MV-4-11 (cell line): ENCODE measurements at places on chromosomes 12 and 14.
A peak's percentile ranks its signal among the peaks of the same experiment; 100 is the strongest.

- peak; percentile 26 for DNase-seq
Observed at GRCh38 chr12:5191803-5192538, 148.3 kb downstream of the KCNA5 start.

- no peak for DNase-seq
Observed at GRCh38 chr12:112843287-112843686, 51.7 kb downstream of the RPH3A start.

DNA sequence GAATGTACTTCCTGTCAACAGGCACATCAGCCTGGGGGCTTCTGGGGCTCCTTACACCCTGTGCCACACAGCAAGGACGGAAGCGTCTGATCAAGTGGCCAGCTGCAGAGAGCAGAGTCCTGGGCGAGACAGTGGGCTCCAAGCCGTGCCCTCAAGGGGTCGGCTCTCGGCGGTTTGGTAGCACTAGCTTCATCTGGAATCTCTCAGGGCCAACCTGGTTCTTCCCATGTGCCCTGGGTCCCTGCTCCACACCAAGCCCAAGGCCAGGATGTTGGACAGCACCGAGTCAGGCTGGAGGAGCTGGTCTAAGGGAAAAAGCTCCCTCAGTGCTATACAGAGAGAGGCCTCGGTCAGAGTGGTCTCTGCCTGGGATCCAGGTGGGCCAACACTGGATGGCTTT, 20.5 kb downstream of the DIO3 start:
- no peak for DNase-seq

- no peak for DNase-seq
Observed at GRCh38 chr12:113135178-113136127, at the start of gene RASAL1. RASAL1 (minus strand) TSS chr12:113135761; CDS start chr12:113135462, 299 bp downstream.

DNA sequence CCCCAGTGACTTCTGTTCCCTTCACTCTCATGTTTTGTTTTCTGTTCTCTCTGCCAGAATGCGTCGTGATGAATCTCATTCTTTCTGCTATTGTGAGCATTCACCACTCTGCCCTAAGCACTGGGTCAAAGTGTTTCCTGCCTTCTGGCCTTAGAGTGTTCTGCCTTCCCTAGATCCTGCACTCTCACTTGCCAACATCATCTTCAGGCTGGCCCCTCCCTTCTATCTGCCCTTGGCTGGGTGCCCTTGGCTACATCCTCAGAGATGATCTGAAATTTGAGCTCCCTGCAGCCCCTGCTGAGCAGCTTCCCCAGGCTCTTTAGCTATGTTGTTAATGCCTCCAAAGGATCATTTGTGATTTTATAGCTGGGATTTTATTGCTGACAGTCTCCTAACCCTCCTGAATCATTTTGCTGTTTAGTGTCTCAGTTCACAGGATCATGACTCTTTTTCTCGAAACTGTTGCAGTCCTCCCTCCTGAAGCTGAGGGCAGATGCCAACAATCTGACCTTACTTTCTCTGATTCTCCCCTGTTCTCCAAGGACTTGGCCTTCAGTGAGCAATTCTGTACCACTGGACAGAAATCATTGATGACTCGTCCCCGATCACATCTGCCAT, 4.5 kb downstream of the DHRS2 start:
- no peak for DNase-seq

GRCh38 chr12:79886917-79887519, 47.9 kb downstream of the PPP1R12A start:
- DNase-seq = peak; percentile 46

DNA sequence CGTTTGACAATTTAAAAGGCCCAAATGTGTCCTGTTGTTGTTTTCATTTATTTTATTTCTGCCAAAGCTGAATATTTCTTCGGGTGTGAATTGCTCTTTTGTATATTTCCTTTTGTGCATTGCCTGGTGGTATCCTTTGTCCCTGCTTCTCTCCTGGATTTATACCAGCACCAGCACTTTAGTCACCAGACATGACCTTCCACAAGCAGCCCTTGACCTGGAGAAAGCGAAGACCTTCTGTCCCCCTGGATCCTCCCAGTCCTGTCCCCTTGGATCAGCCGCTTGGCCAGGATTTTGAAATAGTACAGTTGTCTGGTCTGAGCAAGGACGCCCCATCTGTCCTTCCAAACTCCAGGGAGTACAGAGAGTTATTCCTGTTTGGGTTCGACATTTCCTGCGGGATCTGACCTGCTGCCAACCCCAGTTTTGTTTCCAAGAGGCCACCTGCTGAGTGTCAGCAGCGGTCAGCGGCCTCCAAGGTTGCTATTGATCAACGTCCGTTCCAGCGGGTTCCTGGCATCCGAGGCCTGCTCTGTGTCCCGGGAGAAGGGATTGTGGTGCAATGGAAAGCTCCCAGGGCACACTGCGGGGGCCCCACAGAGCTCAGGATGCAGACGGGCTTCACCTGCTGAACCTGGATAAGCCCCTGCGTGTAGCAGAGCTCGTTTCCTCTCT, 45.1 kb upstream of the CHGA start:
- no peak for DNase-seq

- no peak for DNase-seq
Observed at GRCh38 chr12:82886671-82887340, 200.1 kb downstream of the TMTC2 start.

GRCh38 chr14:33726685-33727084, 224.2 kb downstream of the EGLN3 start:
- DNase-seq = no peak

DNA sequence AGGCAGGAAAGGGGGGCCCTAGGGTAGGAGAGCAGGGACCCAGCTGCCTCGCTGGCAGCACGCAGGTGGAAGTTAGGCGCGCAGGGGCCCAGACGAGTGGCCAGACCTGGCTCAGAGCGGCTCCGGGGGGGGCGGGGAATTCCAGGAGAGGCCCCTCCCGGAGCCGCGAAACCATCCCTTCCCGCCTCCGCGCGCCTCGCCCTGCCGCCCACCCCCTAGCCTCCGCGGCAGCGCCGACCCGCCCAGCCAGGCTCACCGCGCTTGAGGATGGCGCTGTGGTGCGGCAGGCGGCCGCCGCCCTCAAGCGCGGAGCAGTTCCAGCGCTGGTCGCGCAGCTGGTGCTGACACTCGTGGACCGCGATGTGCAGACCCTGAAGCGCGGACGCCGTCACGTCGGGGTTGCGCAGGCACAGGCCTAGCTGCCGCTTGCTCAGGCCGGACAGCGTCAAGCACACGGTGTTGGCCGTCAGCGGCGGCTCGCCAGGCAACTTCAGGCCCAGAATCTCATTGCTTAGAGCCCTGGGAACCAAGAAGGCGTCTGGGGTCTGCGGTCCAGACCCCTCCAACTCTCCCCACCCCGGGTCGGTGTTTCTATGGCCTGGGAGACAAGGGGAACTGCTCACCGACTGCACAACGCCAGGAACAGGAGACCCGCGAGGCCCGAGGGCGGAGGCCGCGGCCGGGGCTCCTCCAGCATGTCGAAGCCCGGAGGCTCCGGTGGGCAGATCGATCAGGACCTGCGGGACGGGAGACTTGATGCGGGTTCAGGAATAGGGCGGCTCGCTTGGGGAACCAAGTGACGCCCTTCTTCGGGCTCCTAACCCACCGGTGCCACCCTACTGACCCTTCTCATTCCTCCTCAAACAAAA, 1.5 kb downstream of the WNT10B start:
- DNase-seq = no peak

GRCh38 chr12:71578694-71579258, 84.9 kb downstream of the ZFC3H1 start:
- DNase-seq = no peak
